ENCODE measurements at places on chromosomes 16 and 17.
A peak's percentile ranks its signal among the peaks of the same experiment; 100 is the strongest.

DNA sequence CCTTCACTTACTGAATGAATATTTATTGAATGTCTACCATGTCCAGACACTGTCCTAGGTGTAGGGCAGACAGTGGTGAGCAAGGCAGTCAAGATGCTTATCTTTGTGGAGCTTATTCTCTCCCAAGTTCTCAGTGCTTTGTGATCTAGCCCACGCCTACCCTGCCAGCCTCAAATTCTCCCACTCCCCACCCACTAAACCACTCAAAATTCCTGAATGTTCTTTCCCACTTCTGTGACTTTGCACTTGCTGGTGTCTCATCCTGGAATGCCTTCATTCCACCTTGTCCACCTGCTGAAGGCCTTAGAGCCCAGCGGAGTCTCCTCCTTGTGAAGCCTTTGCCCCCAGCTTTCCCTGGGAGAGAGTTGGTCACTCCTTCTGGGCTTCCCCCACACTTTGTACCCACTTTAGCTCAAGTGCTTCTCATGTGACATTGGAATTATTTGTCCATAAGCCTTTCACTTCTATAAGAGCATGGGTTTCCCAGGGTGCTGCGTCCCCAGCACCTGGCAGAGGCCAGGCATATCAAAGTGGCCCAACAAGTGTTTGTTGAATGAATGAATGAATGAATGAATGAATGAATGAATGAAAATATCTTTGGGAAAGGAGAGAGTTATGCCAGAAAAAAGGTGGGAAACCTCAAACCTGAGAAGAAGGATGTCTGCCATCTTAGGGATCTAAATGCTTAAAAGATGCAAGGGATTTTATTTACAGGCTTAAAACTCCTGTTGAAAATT, 23.0 kb downstream of the CCDC182 start:
- no peak for DNase-seq

- no peak for DNase-seq
These were observed 25.7 kb downstream of the CDYL2 start for GRCh38 chr16:80778703-80779102.

GRCh38 chr17:41433586-41433985, 7.2 kb downstream of the KRT38 start:
- no peak for DNase-seq

GRCh38 chr16:15897834-15898254, 9.4 kb upstream of the CEP20 start:
- peak; percentile 69 for DNase-seq

DNA sequence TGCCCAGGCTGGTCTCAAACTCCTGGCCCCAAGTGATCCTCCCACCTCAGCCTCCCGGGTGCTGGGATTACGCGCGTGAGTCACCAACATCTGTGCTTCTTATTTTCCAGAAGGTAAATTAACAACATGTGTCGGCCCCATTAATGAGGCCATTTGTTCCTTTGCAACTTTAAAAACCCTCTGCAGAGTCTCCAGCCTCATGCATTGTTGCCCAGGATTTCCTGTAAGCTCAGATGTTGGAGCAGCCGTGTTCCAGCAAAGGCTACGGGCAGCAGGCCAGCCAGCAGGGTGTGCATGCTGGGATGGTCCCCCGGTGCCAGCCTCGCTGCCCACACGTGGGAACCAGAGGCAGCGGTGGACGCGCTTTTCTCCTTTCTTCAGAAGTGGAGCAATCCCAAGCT, 19.1 kb upstream of the HEXD start:
- DNase-seq: no peak

DNA sequence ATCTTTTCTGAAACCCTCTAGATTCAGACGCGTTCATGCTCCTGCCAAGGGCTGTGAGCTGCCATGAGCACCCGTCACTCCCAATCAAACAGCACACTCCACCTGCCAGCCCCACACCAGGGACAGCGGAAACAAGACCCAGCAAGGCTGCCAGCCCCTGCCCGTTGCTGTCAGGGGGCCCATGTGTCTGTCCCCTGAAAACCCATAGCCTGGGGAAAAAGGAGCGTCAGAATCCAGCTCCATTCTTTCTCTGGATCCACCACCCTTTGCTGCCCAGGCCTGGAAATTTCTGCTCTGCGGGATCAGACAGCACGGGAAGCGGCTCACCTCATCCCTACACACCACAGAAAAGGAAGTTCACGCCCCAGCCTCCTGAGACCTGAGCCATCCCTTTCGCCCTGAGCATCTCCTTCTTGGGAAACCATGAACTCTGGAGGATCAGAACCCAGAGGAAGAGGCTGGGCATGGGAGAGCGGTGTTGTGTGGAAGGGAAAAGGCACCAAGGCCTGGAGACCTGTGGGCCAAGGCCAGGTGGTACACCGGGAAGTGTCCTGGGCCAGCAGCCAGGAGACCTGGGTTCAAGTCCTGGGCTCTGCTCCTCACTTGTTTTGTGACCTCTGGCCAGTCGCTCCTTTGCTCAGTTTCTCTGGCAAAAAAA, 51.5 kb upstream of the RCVRN start:
- no peak for DNase-seq

DNA sequence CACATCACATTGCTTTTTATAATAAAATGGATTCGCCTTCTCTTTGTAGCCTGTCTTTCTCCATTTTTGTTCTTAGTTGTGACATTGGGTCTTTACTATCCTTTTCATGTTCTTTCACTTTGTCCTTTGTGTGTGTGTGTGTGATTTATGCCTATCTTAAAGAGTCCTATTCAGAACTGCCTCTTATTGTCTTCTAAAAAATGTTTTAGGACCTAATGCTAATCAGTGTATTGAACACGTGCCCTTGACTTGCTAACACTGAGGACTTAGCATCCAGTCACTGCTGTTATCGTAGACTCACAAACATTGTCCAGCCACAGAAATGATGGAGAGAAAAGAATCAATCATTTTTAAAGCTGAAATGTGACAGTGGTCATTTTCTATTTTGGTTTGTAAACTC, 251.9 kb downstream of the CNTNAP4 start:
- DNase-seq: no peak

GRCh38 chr17:66990047-66990446, 25.5 kb downstream of the CACNG4 start:
- DNase-seq: no peak

DNA sequence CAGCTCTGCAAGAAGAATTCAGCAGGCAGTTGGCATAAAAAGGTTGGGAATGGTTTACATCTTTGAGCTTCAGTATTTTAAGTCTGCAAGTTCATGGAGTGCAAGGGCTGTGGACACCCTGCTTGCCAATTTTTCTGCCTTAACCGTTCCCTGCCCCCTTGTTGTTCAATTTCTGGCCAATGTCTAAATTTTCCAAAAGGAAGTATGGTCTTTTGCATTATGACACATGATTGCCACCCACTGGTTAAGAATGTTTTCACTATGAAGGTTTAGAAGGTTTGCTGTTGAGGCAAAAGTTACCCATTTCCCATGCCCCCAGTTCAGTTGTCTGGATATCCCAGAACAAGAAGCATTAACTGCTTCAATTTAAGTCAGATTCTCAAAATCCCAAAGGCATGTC, 441.9 kb downstream of the CDH13 start:
- no peak for DNase-seq

DNA sequence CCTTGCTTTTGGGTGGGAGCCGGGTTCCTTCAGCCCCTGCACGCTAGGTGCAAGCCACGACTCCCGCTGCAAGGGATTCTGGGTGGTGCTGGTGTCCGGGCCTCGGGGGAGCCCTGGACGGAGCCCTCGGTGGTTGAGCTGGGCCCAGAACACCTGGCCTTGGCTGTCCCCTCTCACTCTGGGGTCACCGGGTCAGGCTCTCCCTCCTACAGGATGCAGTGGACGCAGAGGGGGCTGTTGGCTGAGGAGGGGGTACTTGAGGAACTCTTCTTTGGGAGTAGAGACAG, 27.9 kb upstream of the SLC38A10 start:
- no peak for DNase-seq

GRCh38 chr17:67831268-67831667, 6.0 kb downstream of the BPTF start:
- DNase-seq: no peak

GRCh38 chr17:60887614-60888028, 210.0 kb downstream of the BCAS3 start:
- no peak for DNase-seq

DNA sequence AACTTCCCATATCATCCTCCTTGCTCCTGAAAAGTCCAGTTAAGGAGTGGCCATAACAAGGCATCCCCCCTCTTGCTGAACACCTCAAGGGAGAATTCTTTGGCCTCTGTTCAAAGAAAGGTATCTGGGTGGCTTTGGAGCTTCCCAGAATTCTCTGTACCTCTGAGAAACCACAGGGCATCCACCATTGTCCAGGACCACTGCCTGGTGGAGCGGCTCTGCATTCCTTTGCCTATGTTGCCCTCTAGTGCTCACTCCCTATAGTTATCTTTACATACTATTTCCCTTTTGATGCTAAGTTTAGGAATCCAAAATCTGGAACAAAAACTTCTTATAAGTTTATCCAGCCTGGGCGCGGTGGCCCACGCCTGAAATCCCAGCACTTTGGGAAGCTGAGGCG, 30.3 kb downstream of the CHD9NB start:
- peak; percentile 34 for DNase-seq

- no peak for DNase-seq
These were observed 96.8 kb downstream of the BRIP1 start for GRCh38 chr17:61766520-61766919.

GRCh38 chr17:2347805-2348685, 10.7 kb downstream of the SGSM2 start:
- DNase-seq: no peak

DNA sequence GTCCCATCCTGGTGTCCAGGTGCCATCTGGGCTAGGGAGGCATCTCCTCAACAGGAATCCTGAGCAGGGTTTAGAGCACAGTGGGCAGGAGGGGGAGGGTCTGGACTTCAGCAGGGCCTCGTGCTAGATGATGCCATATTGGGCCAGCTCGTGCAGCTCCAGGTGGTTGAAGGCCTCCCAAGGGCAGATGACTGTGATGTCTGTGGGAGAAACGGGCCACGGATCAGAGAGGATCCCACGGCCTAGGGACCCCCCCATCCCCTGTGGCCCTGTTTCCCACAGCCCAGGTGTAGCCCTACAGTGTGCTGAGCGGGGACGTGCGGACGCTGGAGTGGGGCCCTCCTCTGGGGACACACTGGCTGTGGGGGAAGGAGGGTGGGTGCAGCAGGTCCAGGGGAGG, 5.4 kb downstream of the PDE6G start:
- no peak for DNase-seq

- no peak for DNase-seq
These were observed 56.7 kb downstream of the TANGO6 start for GRCh38 chr16:68900009-68900408.

DNA sequence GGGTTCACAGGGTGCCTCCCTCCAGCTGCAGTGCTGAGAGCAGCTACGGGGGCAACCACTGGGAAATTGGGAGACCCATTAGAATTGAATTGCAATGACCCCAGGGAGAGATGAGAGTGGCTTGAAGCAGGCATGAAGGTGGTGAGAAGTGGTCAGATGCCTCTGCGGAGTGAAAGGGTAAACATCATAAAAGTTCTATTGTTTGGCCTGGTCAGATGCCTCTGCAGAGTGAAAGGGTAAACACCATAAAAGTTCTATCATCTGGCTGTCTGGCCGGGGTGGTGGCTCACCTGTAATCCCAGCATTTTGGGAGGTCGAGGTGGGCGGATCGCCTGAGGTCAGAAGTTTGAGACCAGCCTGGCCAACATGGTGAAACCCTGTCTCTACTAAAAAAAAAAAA, 53.5 kb downstream of the TNFRSF13B start:
- DNase-seq: no peak

- no peak for DNase-seq
These were observed 26.4 kb upstream of the CD300E start for GRCh38 chr17:74649909-74650308.

DNA sequence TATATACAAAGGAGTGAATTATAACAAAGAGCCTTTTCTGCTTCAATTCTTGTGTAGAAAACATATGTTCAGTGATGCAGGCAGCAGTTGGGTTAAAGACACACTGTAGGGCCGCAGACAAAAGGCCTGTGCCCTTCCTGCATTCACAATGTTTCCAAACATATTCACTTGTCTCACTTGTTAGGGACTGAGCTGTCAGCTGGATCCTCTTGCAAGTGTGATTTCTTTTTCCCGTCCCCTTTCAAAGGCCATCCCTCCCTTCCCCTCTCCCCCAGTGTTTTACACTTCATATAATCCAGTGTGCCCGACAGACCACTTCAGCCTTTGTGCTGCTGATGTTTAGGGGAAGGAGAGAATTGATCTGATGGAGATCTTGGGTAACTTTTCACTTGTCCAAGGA, 217.0 kb downstream of the FTO start:
- no peak for DNase-seq

DNA sequence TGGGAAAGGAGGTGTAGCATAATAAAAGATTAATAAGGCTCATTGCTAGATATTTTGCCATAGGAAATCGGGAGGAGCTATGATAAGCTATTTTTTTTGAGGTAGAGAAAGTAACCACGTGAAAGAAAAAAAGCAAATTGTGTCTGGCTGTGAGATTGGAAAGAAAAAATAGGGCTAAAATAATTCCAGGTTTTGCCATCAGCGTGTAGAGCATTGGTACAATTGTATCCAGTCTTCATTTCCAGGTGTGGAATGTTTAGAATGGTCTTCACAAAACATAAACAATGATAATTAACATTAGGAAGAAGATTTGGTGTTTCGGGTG, 1.1 kb downstream of the TANC2 start:
- peak; percentile 16 for DNase-seq

GRCh38 chr16:4984174-4984990, 26.3 kb downstream of the SEC14L5 start:
- no peak for DNase-seq
